ENCODE measurements at places on chromosomes 11 and 22.

GRCh38 chr11:113994077-113994954, 19.4 kb downstream of the HTR3A start:
- no peak for DNase-seq

DNA sequence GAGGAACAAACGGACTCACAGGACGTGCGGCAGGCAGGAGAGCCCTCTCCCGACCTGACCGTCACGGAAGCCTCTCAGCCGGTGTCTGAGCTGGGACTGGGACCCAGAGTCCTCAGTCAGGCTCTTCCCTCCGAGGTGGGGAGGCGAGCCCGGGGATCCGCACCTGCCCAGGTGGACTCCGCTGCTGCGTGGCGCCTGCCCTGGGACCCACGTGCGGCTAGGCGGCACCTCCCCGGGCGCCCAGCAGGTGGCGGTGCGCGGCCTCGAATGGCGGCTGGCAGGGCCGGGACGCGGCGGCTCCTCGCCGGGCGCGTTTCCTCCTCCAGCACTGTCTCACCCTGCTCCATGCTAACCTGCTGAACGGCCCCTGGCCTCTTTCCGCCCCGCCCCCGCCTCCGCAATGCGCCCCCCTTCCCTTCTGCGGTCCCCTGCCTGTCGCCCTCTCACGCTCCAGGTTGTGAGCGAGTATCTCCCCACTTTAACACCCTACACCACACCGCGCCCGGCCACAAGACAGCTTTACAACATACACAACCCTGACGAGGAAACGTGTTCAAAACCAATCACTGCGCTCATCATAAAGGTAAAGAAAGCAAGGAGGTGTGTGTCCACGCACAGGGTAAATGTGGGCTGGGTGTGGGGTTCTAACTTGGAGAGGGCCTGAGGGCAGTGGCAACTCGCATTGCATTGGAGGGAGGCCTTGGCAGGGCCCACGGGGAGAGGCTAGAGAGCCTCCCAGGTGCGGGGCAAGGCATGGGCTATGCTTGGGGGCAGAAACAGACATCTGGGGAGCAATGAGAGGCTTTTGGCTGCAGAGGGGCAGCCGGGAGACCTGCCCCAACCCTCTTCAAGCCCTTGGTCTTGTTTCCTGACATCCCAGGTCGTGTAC, 25.9 kb upstream of the ATXN10 start:
- DNase-seq = peak; percentile 51

DNA sequence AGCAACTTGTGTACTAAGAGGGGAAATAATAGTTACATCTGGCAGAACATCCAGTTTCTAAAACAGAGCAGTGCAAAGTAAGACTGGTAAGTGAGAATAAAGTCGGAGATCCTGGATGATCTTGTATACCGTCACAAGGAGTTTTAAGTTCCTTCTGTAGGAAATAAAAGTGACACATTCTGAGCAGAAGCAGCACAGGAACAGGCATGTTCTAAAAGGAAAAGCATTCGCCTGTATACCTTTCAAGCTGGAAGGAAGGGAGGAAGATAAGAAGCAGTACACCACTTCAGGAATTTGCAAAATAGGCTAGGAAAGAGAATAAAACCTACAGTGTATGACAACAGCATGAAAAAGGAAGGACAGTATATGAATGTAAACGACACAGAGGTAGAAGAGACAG, 106.2 kb upstream of the TP53AIP1 start:
- peak; percentile 27 for DNase-seq

DNA sequence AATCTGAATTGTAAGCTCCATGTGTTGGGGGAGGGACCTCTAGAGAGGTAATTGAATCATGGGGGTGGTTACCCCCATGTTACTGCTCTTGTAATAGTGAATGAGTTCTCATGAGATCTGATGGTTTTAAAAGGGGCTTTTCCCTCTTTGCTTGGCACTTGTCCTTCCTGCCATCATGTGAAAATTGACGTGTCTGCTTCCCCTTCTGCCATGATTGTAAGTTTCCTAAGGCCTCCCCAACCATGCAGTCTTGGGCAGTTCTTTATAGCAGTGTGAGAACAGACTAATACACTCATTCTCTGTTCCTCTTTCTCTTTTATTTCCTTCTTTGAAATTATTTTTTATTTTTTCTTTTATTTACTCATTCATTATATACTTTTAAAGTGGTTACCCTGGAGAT, 239.4 kb downstream of the CSNK2A3 start:
- DNase-seq = no peak

GRCh38 chr22:49934891-49935557, 16.6 kb downstream of the CRELD2 start:
- peak; percentile 56 for DNase-seq

DNA sequence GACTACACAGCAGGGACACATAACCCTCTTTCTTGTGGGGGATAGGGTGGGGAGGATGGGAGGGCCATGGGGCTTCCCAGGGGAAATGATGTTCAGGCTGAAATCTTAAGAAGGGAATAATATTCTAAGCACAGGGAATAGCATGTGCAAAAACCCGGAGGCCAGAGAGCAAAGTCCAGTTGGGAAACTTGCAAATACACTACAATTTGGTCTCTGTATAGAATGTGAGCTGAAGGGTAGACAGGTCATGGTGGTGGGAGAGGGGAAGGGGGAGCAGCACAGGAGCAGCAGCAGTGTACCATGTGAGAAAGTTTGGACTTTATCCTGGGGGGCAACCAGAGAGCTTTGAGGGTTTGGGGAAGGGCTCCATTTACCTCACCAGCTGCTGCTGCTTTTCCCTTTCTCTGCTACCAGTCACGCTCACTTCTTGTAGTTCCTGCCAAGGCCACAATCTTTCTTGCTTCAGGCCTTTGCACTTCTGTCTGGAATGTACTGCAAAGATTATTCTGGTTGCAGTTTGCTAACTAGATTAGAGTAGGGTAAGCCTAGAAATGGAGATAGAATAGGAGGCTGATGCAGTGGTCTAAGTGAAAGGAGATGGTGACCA, 43.0 kb downstream of the KREMEN1 start:
- no peak for DNase-seq

GRCh38 chr11:43268786-43269185, 43.0 kb upstream of the API5 start:
- no peak for DNase-seq

- peak; percentile 13 for DNase-seq
These were observed 2.3 kb downstream of the KRTAP5-11 start for GRCh38 chr11:71580057-71581003.

Measured in anterior cingulate cortex (tissue), 58 donors.